ENCODE measurements at places on chromosomes 5 and 9.

DNA sequence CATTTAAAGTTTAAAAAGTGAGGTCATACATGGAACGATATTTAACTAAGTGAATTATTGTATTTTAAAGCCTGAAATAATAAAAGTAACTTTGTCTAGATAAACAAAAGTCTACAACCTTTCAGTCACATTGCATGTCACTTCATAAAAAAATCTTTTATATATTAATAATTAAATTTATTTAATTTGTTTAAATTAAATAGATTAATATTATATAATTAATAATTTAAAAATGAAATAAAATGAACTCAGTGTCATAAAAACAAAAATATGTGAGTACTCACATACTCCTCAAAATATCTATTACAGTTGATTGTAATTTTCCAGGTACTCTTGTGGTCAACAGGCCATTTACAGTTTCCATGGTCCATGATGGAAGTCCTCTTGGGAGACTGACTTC, 11.2 kb downstream of the GABRG2 start:
- no peak for DNase-seq

GRCh38 chr5:135423846-135424168, 23.3 kb downstream of the DCANP1 start:
- no peak for DNase-seq

DNA sequence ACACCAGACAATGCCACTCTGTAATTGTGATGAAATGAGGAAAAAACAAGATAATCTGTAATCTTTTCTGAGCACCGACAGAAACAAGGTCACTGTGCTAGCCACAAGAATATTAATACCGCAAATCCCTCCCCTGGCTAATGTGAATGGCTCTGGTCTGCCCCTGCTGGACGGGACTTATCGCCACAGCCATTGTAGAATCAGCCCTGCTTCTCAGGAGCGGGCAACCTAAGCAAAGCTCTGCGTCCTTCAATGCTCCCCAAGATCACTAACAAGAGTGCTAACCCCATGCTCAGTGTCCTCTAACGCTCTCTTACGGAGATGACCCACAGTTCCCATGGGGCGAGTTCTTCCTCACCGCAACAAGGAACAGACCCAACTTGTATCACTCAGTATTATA, 42.7 kb downstream of the OR2V1 start:
- no peak for DNase-seq

DNA sequence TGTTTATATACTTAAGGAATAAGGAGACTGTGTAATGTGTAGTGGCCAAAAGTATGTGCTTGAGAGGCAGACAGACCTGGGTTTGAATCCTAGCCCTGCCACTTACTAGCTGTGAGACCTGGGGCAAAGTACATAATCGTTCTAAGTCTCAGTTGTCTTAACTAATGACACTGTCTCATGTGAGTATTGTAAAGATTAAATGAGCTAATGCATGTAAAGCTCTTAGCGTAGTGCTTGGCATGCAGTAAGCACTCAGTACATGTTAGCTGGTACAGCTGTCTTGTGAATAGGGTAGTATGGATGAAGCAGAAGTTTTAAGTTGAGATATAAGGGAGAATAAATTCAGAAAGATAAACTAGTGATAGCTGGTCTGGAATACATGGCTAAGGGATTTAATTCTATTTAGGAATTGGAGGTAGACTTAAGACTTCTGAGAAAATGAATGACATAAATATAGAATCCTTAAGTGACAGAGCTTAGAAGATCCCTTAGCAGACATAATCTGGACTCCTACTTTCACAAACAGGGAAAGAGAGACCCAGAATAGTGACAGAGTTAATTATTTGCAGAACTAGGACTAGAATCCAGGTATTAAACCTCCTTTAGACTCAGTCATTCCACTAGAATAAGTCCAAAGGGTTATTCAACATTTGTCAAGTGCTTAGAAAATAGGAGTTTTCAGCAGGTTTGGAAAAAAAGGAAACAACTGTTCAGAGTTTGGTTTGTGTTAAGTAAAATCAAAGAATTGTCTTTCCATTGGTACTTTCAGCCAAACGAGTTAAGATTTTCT, 13.1 kb downstream of the GPR21 start:
- DNase-seq, result no peak

GRCh38 chr9:6473151-6473550, 60.2 kb downstream of the UHRF2 start:
- no peak for DNase-seq

- no peak for DNase-seq
Observed at GRCh38 chr5:63794296-63794695, 167.9 kb downstream of the HTR1A start.

- no peak for DNase-seq
Observed at GRCh38 chr9:11141357-11141756, 528.6 kb upstream of the PTPRD start.

GRCh38 chr5:113242481-113243348, 192.1 kb downstream of the TSSK1B start:
- DNase-seq, result no peak

GRCh38 chr9:91775011-91775707, 174.9 kb downstream of the ROR2 start:
- DNase-seq, result no peak

DNA sequence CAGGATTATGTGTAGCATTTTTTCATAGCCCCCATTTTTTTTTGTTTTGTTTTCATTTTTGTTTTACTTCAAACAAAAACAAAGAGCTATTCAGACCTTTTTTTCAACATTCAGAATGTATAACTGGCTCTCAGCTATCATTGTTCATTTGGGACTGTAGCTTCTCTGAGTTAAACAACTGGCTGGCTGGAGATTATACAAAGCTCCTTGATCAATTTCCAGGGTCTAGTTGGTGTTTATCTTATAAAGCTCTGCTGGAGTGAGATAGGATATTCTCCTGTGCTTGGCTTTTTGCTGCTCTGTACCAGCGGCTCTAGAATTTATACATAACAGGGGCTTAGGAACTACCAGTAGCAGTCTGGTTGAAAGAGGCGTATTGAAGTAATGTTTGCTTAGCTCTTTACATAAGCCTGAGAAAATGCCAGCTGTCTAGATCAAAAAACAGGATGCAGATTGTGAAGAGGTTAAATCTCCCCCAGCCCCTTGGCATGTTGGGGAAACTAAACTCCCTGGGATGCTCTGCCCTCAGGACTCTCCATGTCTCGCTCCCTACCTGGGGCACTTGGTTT, 15.2 kb downstream of the GARNL3 start:
- no peak for DNase-seq

DNA sequence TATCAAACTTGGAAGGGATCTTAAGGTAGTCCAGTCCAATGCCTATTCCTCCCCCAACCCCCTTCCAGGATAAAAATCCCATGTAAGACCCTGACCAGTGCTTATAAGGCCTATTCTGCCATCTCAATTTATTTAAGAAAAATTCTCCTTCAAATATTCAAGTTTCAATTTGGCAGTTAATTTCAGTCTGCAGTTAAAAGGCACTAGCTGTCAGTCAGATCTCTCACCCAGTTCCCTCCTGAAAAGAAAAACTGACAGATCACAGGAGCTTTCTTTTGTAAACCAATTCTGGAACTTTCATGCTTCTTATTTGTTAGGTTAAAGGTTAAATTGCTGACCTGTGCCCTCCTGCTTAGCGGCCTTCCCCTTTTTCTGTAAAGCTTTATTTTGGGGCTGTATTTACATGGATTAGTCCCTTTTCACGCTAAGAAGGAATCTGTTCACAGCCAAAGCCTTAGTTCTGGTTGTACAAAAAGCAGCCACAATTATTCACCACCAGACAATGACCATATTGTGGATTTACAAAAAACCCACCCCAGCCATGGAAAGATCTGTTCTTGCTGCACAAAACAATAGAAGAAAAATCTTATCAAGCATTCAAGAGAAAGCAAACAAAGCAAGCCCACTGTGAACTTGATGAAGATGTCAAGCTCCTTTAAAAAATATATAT, 68.7 kb downstream of the DENND1A start:
- no peak for DNase-seq

GRCh38 chr9:19488721-19489120, 79.9 kb downstream of the ACER2 start:
- DNase-seq, result no peak

GRCh38 chr5:123517476-123517875, 5.5 kb downstream of the CSNK1G3 start:
- no peak for DNase-seq

GRCh38 chr9:6997330-6997729, 239.6 kb downstream of the KDM4C start:
- DNase-seq, result no peak

DNA sequence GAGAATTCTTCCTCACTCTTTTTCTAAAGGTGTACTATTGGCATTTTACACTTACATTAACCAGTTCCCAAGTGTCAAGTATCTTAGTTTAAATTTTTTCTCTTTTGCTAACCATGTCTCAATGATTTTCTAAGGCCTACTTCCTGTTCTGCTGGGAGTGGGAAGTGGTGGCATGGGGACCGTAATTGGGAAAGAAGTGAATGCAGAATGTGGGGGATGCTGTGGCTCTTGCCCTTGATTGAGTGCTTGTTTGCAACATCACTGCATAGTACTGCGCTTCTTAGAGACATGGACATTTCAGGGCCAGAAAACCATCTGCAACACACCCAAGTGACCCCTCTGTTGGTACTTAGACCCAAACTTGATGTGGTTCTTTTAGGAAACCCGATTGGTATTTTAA, 32.8 kb downstream of the MRRF start:
- DNase-seq, result no peak

GRCh38 chr5:156824800-156825199, 25.3 kb upstream of the PPP1R2B start:
- no peak for DNase-seq

DNA sequence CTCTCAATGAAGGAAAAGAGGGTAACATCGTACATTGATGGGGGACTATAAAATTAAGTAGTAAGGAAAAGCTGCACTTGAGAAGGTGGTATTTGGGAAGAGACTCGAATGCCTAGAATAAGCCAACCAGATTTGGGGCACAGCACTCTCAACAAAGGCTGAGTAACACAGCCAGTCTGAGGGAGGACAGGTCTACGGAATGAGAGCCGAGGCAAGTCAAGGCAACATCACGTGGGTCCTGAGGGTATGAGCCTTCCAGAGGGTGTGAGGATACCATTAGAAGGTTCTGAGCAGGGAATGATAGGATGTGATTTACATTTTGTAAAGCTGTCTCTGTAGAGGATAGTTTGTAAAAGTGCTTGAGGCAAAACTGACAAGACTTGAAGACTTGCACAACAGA, 434.1 kb downstream of the RAB3C start:
- DNase-seq, result no peak

DNA sequence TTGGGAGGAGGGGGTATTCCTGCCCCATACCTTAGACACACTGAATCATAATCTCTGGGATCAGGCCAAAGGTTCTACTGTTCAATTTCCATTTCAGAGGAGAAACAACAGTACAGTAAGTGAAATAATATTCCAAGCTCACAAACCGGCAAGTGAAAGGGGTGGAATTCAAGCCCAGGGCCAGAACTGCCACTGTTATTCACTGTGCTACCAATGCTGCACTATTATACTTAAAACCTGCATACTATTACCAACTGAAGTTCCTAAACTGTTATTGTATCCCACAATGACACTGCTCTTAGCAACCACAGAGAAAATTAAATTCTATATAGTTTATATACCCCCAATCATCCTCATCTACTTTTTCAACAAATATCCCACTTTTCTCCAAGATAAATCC, 24.6 kb downstream of the SSBP2 start:
- DNase-seq, result no peak

DNA sequence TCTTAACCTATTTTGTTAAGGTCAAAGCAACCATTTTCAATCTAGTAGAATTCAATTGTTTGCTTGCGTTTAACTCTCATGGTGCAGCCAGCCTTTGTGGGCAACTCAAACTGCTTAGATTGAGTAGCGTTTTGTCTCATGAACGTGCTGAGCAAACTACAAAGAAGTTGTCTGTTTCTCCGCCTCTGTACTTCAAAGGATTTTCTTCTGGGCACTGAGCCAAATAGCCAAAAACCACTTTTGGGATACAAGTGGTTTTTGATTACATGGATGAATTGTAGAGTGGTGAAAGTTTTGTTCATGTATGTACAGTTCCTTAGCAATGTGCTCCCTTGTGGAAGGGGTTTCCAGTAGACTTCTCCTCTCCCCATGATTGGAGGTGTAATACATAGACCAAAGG, 122.9 kb downstream of the CFAP90 start:
- no peak for DNase-seq

GRCh38 chr5:158022393-158022792, 163.4 kb upstream of the CLINT1 start:
- DNase-seq, result no peak

DNA sequence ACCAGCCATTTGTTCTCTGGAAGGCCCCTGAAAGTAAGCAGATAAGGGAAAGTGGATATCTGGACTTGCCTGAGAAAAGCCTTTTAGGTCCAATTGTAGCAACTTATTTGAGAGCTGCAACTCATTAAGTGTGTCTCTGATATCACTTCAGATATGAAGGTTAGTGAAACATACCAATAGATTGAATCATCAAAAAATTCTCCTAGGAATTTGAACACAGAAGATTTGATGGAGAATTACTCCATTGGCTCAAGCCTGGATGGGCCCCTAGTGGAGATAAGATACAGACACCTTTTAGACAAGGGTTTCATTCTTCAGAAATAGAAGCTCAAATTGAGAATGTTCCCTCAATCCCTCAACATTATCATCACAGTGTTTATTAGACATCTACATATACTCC, 356.7 kb downstream of the NDUFS4 start:
- no peak for DNase-seq

- no peak for DNase-seq
Observed at GRCh38 chr9:127814619-127815511, 12.2 kb downstream of the FPGS start.

GRCh38 chr5:124841829-124842712, 95.6 kb upstream of the ZNF608 start:
- DNase-seq, result no peak

GRCh38 chr9:129938291-129938979, 103.2 kb downstream of the USP20 start:
- DNase-seq, result no peak

DNA sequence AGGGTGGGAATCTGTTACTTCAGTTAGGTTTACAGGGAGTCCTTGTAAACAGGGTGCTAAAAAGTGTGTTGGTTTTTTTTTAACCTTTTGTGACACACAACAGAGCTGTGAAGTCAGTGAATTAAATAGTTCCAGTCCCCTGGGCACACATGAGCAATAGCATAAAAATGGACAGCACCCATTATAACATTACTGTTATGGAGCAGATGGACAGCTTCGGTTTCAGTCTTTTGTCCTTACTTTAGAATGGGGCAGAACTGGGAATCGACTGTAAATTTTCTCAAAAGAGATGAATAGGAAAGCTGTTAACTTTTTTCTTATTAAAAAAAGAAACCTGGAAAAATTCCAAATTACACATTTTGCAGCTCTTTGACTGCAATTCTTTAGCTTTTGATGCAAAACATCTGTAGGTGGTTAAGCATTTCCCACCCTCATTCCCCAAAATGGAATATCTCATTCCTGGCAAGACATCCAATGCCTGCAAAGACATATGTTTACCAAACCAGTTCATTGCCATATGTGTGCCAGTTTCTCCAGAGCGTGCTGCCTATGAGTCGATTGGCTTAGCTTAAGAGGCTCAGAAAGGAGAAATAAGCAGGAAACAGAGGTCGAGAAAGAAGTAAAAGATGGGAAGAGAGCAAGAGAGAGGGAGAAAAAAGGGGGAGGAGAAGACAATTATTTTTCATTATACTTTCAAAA, 212.3 kb upstream of the TMEM161B start:
- DNase-seq, result no peak

Measured in GM12878 (cell line).